ENCODE measurements at places on chromosomes 16 and 17.

- DNase-seq: no peak
These were observed 12.4 kb downstream of the STX1B start for GRCh38 chr16:30997725-30998711.

GRCh38 chr17:47427985-47428384, 102.9 kb upstream of the NPEPPS start:
- DNase-seq: no peak

- DNase-seq: peak; percentile 80
These were observed 624.3 kb downstream of the MAF start for GRCh38 chr16:78976212-78976611.

GRCh38 chr16:88907768-88908167, 41.3 kb upstream of the PABPN1L start:
- no peak for DNase-seq

- no peak for DNase-seq
These were observed 37.3 kb downstream of the PLCG2 start for GRCh38 chr16:81816351-81816750.

DNA sequence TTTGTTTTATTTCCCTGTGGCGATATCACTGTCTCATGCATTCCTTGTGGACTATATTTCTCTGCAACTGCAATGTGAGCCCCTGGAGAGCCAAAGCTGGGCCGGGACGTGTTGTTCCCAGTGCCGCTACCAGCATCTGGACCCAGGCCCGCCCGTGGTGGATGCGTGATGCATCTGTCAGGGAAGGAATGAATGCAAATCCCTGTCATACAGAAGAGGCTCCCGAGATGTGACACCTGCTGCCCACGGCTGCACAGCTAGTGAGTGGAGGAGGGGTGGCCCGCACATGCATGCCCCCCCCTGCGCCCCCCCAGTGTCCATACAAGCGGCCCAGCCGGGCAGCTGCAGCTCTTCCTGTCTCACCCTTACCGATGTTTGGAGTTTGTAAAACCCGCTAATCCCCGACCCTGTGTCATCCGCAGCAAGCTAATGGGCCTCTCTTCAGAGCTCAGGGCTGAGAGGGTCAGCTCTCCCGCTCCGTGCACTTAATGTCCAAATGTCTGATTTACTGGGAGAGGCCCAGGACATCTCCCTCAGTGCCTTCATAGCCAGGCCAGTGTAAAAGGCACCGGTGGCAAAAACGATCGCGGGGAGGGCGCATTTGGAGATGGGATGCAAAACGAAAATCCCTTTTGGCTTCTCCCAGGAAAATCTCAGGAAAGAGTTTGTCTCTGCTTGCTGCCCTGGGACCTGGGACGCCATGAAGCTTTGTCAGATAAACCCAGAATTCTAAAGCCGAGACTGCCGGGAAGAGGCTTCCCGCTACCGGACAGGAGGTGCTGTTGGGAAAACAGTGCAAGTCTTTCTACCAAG, 91.8 kb downstream of the FOXL1 start:
- no peak for DNase-seq

All from activated effector memory CD4-positive, alpha-beta T cell treated with anti-CD3 and anti-CD28 coated beads, Interleukin-2, amount 50 U/mL, for 16 hours (primary cell).